ENCODE measurements at places on chromosomes 12 and 14. TPM values are rescaled to one million over a fixed set of nuclear protein-coding genes. Genes with fewer than 3 reads are reported as not detected.

- DNase-seq = no peak
Observed at GRCh38 chr12:74552201-74552600, 14.6 kb downstream of the ATXN7L3B start.

DNA sequence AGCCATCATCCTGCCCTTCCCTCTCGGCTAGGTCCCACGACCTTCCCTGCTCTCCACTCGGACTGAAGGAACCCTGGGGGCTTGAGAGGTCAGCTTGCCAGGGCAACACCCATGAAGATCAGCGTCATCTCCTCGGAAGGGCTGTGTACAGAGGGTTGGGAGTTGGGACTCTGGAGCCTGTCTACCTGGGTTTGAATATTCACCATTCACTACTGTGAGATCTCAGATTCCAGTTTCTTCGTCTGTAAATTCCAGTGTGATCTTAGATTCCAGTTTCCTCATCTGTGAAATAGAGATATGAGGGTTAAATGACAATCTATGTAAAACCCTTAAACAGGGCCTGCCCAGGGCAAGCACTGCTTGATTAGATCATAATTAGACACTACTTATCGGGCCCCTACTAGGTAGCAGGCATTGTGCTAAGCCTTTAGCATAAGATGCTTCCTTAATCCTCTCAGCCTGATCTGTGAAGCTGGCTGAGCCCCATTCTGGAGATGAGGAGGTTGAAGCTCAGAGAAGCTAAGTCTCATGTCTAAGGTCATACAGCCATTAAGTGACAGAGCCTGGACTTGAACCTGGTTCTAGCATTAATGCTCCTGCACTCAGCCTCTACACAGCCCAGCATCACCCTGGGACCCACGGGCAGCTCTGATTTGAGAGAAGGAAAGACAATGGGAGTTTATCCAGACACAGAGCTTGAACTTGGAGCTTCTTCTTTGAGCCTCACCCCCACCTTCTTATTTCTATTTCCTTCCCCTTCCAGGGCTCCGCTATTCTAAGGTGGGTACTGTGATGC is 612 bp upstream of the ZDHHC22 start:
- DNase-seq = no peak

The KIF26A gene
- not detected for total RNA-seq

The TTC9 gene
- 61.5 TPM for total RNA-seq

The GPX2 gene
- not detected for total RNA-seq
